Neural crest cell (in vitro differentiated cells): ENCODE measurements at places on chromosomes 1 and 21. TPM values are rescaled to one million over a fixed set of nuclear protein-coding genes. Genes with fewer than 3 reads are reported as not detected.
A peak's percentile ranks its signal among the peaks of the same experiment; 100 is the strongest.

Gene VCAM1
- total RNA-seq, result 8.6 and 8.7 TPM in 2 replicates

Gene MROH9
- total RNA-seq, result not detected in 2 replicates

Gene HMGN2
- 1,041 and 1,051 TPM in 2 replicates for total RNA-seq

Gene SAMD11
- 0.14 TPM in 1 of 2 replicates, not detected in the other for total RNA-seq

Gene PDZK1
- total RNA-seq, result 0.33 and 1.0 TPM in 2 replicates

Gene TRAF3IP3
- not detected in 2 replicates for total RNA-seq

Gene SOD1
- total RNA-seq, result 234 and 241 TPM in 2 replicates

Gene KRTAP22-1
- total RNA-seq, result not detected in 2 replicates

DNA sequence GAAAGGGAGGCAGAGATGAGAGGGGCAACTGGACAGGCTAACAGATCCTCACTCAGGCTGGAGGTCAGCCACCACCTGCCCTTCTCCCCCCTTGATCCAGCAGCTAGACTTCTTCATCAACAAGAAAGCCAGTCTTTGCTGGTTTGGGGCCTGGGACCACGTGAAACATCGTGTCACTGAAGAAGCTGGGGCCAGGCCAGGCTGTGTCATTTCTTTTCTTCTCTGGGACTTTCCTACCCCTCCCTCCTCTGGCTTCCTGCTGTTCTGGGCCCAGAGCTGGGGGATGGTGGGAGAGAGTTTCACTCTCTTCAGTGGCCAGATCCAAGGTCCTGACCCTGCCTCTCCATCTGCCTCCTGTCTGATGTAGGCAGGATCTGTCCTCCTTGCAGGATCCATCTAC is 18.1 kb upstream of the SLC26A9 start:
- DNase-seq, result no peak

DNA sequence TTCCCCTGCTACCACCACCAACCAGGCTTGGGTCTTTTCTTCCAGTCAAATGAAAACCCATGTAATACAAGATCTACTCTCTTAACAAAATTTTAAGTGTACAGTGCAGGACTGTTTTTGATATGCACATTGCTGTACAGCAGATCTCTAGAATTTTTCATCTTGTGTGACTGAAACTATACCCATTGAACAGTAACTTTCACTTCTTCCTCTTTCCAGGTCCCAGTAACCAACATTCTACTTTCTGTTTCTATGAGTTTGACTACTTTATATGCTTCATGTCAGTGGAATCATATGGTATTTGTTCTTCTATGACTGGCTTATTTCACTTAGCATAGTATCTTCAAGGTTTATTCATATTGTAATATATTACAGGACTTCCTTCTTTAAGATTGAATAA is 45.3 kb upstream of the PLPPR4 start:
- no peak for DNase-seq

DNA sequence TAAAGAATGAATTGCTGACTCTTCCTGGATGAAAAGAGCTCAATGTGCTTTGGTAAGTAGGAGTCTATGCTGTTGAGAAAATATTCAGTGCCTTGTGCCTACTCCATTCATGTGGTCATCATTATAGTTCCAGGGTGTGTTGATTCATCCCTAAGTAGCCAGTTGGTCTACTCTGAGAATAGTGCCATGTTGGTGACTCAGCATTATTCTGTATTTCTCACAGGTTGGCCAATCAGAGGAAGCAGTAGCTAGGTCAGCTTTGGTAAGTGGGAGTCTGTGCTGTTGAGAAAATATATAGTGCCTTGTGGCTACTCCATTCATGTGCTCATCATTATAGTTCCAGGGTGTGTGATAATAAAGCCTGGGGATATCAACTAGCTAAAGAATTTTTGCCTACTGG is 397.3 kb downstream of the AGBL4 start:
- DNase-seq, result no peak

GRCh38 chr1:205812878-205813754 is at the start of gene SLC41A1:
Gene SLC41A1, minus strand, starts transcription at chr1:205813198. Its CDS starts 2,757 bp downstream, at chr1:205810441.
- DNase-seq, result peak; percentile 81

GRCh38 chr1:16006552-16007485 is 2.8 kb downstream of the SRARP start:
- DNase-seq, result no peak

GRCh38 chr1:234975122-234975940 is 153.3 kb downstream of the TOMM20 start:
- no peak for DNase-seq

DNA sequence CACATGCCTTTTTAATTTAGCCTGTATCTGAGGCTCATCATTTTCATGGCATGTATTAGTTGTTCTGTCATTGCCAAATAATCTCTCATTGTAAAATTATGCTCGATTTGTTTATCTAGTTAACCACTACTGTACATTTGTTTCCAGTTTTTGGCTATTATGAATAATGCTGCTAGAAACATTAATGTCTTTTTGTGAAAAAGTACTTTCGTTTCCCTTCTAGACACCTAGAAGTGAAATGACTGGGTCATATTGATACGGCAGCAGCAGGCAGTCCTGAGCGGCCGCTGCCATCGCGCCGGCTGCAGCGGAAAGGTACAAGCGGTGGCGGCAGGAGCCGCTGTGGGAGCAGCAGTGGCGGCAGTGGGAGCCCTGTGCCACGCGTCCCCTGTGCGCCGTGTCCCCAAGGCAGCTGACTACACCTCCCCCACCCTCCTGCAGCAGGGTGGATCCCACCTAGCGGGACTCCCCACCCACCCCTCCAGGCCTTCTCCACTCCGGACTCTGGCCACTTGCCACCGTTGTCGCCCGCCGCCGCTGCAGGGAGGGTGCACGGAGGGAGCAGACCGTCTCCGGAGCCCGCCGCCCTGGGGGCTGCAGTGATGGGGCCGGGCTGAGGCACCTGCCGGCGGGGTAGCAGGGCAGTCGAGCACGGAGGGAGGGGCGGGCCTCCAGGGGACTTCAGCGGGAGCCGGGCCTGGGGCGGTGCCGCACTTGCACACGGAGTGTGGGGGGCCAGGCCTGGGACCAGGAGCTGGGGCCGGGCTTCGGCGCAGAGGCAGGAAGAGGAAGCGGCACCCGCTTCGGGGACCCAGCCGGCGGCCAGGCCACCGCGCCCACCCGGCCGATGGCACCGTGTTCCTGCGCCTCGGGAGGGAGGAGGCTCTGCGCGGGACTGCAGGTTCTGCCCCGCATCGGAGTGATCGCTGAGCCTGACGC is 66.8 kb upstream of the RGS7 start:
- DNase-seq, result peak; percentile 18

DNA sequence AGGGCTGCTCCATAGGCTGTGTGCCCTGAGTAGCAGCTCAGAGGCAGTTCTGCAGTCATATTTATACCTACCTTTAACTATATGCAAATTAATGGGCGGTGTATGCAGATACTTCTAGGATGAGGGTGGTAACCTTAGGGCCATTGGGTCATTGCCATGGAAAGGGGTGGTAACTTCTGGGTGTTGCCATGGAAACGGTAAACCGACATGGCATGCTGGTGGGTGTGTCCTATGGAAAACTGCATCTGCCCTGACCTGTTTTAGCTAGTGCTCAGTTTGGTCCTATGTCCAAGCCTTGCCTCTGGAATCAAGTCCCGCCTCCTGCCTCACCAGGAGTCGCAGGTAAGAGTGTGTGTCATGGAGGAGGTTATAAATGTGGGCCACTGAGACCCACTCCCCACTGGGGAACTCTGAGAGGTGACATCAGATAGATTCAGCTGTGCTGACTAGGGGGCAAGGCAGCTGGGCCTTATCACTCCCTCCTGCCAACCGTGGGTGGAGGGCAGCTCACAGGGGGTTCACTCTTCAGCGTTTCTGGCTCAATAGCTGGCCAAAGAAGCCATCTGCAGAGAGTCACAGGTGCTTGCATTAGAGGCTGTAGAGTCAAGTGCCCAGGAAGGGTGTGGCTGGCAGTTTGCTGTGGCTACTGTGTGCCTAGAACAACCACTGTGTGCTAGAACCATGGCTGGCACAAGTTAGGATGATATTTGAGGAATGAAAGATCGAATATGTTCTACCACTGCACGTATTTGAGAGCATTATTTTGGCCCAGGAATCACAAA is 19.0 kb downstream of the BACE2 start:
- DNase-seq, result no peak

GRCh38 chr1:218488531-218488930 is 143.4 kb downstream of the TGFB2 start:
- no peak for DNase-seq

DNA sequence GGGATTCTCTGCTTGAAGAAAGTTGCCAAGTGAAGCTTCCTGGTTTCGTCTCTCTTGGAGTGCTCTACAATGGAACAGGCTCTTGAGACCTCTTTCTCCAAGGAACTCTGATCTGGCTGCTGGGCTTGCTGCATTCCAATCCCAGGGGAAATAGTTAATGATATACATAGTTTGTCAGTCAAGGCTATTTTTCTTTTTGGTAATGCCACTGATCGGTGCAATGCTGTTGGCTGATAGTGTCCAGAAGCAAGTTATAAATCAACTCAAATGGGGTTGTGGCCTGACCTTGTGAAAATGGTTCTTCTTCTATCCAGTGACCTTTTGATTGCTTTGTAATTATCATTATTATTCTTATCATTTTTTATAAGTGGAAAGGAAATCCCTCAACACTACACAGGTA is 48.4 kb upstream of the TNFSF18 start:
- no peak for DNase-seq

DNA sequence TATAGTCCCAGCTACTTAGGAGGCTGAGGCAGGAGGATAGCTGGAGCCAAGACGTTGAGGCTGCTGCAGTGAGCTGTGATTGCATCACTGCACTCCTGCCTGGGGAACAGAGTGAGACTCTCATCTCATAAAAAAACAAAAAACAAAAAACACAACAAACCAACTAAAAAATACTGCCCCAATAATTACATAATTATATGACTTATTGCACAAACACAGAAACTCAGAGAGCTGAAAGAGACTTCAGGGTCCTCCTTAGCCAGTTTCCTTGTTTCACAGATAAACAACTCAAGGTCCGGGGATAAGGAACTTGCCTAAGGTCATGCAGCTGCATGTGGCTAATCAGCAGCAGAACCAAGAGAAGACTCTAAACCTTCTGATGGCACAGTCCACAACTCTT is 11.9 kb downstream of the EXTL2 start:
- no peak for DNase-seq

DNA sequence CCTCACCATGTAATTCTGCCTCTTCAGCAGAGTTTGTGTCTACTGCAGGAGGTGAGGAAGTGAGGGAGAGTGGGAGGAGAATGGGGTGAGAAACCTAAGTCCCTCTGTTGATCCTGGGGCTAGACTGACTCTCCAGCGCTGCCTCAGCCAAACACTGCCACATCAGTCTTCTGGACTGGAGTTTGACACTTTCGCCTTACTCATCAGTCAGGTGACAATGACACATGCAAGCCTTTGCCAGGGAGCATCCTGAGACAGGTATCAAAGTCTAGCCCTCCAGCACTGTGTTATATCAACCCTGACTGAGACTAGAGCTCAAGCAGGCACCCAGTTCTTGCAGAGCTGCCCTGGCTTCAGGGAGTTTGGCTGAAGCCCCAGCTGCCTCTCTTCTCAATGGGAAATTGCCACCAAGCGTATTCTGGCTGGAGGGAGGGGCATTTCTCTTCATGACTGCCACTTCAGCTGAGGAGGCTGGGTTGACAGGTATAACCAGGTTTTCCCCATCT is 33.3 kb upstream of the SUCO start:
- no peak for DNase-seq

DNA sequence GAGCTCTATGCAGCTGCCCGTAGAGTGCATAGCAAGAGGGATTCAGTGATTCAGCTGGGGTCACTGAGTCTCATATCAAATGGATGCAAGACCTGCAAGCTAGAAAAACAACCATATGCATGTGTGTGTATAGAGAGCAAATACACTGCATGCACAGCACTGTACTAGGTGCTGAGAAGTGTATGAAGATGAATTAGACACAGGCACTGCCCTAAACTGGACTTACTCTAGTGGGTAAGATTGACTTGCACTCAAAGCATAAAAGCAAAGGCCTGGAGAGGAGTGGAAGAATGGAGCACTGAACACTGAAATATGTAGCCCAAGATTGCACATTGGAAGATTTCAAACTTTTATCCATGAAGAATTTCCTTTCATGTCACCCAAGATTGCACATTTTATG is 5.5 kb upstream of the GBP1 start:
- no peak for DNase-seq

GRCh38 chr1:64268653-64269557 is 65.5 kb downstream of the UBE2U start:
- peak; percentile 80 for DNase-seq

- no peak for DNase-seq
Observed at GRCh38 chr21:29453511-29453910, 154.8 kb downstream of the BACH1 start.

- DNase-seq, result no peak
Observed at GRCh38 chr21:34565238-34565637, 49.7 kb downstream of the RCAN1 start.

- DNase-seq, result no peak
Observed at GRCh38 chr1:98824736-98825135, 163.2 kb downstream of the SNX7 start.

DNA sequence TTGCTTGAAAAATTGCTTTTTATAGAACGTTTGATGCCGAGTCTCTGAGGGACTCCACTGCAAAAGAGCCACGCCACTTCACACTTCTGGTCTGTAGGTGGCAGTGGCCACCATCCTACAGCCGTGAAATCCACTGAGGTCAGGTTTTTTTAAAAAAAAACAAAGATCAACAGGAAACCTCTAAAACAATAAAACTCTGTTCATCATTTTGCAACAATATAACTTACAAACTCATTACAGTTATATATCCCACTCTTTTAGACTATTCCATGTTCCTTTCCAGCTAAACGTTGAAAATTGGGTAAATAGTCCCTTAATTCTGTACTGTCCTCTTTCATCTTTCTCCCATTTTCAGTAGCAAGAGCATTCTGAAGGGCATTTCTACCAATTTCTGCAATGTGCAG is 64.6 kb upstream of the FMN2 start:
- peak; percentile 46 for DNase-seq

GRCh38 chr1:77175230-77175844 is 43.9 kb downstream of the PIGK start:
- DNase-seq, result peak; percentile 2

DNA sequence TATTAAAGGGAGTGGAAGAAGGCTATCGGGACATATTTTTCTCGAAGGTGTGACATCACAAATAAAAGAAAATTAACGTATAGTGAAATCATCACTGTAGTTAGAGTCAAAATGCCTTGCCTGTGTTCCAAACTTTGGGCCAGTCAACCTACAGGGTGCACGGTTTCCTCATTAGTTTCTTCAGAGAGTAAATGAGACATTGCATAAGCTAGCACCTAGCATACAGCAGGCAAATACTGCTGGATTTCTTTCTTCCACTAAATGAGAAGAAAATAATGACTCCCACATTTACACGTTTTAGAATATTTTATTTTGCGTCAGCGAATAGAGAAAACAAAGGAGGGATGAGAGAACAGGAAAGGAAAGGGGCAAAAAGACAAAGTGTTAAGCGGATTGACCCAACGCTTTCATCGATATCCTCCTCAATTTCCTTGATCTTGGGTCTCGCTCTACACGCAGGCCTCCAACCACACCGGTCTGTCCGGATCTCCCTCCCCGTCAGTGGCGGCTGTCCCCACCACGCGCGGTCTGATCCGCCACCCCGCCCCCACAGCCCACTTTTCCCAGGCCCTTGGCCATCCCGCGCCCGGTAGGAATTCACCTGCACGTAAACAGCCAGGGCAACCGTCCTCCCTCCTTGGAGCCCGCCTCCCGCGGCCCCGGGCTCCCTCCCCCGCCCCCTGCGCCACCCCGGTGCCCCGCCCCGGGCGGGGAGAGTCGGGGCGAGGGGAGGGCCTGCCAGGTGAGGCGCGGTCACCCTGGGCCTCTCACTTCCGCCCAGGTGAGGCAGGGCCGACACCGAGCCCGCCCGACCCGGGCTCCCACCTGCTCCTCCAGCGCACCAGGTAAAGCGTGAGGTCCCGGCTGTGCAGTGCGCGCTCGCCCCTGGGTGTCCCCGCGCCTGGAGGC is at the start of gene PATJ:
TSS of gene PATJ (plus strand) at position 770 of the 909 bp plus-strand sequence. CDS start 20,413 bp downstream, outside the sequence.
- no peak for DNase-seq
